ENCODE measurements at places on chromosomes 12 and 14.

- peak; percentile 35 for DNase-seq
These were observed 136.4 kb upstream of the USP15 start for GRCh38 chr12:62123721-62124203.

- DNase-seq: no peak
These were observed 23.4 kb upstream of the PRIMA1 start for GRCh38 chr14:93811676-93812075.

DNA sequence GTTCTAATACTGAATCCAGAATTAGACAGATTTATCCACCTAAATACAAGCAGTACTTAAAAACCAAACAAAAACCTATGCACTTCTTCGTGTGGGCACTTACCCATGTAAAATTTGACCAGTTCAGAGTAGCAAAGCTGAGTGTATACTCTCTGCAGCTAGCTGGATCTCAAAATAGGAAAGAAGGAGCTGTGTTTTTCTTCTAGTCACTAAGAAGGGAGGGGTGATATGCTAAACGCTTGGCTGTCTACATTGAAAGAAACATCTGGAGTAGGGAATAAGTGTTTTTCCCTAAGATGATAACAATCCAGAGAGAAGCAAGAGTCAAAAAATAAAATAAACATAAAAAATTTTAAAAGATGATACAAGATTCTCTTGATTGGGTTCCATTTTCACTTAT, 20.0 kb downstream of the RBMS2 start:
- no peak for DNase-seq

DNA sequence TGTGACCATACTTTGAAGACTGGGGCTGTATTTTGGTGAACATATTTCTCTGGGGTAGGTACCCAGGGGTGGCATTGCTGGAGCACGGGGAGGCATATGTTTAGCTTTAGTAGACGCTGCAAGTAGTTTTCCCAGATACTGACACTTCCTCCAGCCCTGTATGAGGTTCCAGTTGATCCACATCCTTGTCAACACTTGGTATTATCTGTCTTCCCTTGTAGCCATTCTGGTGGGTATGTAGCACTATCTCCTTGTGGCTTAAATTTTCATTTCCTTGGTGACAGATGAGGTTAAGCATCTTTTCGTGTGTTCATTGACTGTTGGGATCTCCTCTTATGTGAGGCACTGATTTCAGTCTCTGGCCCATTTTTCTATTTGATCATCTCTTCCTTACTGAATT, 179.1 kb downstream of the PHETA1 start:
- DNase-seq: no peak

GRCh38 chr12:168763-169525, 45.0 kb downstream of the SLC6A12 start:
- DNase-seq: no peak

GRCh38 chr14:77022236-77022852, 6.2 kb downstream of the IRF2BPL start:
- no peak for DNase-seq

DNA sequence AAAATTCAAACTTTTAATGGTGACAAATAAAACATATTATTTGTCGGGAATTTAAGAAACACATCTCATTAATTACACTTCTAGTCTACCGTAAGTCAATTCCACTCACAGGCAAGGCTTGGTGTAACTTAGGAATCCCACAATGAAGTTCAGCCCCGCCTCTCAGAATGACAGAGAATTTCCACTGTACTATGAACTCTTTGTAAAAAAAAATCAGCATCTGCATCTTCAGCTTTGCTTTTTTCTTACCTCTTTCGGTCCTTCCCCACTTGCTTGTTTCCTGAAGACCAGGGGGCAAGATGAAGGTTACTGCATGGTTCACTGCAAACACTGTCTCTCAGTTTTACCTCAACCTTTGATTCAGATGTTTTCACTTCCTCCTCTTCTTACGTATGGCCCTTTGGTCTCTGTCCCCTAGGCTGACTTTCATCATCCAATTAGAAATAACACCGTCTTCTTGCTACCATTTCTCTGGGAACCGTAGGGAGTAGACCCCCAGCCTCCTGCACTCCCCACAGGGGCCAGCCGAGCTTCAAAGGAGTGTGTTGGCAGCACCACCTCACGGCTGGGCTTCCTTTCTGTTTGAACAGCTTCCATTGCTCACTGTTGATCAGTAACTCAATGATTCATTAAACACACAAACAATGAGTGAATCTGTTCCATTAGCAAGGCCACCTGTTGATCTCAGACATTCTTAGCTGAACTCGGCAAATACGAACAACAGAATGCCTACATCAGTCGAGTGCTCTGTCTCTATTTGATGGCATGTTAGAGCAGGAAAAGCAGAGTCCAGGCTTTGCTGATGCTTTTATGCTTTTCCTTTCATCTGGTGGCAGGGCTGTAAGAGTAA, 343.0 kb downstream of the BMP4 start:
- no peak for DNase-seq

GRCh38 chr14:66944872-66945271, 244.4 kb upstream of the GARIN2 start:
- peak; percentile 17 for DNase-seq

- no peak for DNase-seq
These were observed 182.1 kb upstream of the OTX2 start for GRCh38 chr14:56992332-56992820.

DNA sequence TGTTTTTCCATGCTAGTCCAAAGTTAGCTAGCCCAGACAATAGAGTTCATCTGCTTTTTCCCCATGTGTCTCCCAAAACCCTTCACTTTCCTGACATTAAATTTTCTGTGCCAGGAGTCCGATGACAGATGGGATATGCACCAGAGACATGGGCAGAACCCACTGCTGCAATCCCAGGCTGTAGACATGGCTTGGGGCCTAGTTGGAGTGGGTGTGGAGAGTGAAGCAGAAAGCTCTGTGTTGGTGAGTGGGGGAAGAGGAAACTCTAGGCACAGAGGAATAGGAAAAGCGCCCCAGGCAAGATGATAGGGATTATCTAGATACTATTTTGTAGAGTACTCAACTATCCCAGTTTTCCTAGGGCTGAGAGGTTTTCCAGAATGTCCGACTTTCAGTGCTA, 4.8 kb upstream of the KRT74 start:
- DNase-seq: no peak

DNA sequence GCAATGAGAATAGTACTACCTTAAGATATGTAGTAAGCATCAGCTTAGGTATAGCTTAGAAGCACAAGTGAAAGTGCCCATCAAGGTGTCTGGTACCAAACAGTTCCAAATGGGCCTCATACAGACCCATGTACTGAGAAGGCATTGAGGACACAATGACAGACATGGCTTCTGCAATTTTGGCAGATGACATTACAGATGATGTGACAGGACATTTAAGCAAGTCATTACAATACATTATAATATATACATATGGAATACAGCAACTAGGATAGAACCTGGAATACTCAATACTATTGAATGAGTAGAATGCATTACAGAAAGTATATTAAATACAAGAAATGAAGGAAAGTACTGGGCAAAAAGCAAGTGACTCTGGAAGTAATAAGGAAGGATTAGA, 256.4 kb downstream of the GXYLT1 start:
- no peak for DNase-seq

GRCh38 chr12:89693639-89694202, 14.9 kb downstream of the ATP2B1 start:
- no peak for DNase-seq

DNA sequence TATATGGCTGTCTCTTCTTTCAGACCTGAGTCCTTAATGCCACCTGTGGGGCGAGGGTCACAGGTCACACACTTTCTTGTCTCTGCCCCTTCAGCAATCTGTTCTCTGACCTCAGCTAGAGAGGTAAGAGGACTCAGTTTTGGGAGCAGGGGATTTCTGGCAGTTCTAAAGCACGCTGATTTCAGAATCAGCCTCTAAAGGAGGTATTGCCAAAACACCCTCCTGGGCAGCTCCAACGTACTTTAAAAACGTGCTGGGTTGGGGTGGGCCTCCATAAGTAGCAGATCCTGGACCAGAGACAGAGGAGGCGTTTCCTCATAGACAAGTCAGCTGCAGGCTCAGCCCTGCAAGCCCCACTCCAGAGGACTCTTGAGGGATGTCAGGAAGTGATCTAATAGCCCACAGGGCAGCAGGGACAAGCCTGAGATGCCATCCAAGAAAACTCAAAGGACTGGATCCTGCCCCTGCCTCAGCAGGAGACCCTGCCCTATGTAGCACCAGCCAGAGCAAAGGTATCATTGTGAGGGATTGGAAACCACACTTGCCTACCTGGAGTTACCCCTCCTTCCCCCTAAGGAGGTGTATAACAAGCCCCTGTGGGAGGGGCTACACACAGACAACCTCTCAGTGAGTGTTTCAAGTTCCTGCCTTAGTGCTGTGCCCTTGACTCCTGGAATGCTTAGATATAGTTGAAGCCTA, 8.5 kb downstream of the CTDSP2 start:
- DNase-seq: no peak

GRCh38 chr14:69045857-69046475, 66.9 kb upstream of the ACTN1 start:
- DNase-seq: no peak

- no peak for DNase-seq
These were observed 32.1 kb upstream of the TUBA1A start for GRCh38 chr12:49220972-49221371.

DNA sequence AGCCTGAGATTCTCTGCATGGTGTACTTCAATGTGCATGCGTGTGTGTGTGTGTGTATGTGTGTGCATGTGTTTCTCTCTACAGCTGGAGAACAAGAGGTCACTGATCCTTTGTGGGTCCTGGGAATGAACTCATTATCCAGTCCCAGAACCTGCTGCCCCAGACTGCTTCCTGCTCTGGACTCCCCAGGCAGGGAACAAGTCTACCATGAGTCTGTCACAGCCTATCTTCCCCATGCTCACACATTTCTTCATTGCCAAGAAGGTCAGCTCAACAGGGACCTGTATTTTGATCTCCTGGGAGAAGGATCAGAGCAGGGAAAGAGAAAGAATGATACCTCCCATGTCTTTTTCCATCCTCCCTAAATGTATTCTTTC, 2.9 kb upstream of the AGAP2 start:
- no peak for DNase-seq

GRCh38 chr12:54596526-54596946, 8.1 kb upstream of the PPP1R1A start:
- DNase-seq: peak; percentile 49
